ENCODE measurements at places on chromosomes 11 and 22.

DNA sequence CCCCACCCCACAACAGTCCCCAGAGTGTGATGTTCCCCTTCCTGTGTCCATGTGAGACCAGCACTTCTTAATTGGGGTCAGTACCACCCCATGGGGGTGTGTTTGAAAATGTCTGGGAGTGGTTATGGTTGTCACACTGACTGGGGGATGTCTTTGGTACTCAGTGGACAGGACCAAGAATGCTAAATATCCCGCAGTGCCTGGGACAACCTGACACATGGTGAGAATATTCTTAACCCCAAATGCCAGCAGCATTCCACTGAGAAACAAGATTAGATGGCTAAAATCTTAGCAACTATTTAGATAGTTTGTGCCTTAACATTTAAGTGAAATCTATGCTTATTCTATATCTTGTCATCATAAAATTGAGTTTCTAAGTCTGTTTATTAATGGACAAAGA, 177.5 kb upstream of the ZBED5 start:
- DNase-seq = no peak

GRCh38 chr11:93492464-93493251, 50.5 kb downstream of the SMCO4 start:
- DNase-seq = no peak

DNA sequence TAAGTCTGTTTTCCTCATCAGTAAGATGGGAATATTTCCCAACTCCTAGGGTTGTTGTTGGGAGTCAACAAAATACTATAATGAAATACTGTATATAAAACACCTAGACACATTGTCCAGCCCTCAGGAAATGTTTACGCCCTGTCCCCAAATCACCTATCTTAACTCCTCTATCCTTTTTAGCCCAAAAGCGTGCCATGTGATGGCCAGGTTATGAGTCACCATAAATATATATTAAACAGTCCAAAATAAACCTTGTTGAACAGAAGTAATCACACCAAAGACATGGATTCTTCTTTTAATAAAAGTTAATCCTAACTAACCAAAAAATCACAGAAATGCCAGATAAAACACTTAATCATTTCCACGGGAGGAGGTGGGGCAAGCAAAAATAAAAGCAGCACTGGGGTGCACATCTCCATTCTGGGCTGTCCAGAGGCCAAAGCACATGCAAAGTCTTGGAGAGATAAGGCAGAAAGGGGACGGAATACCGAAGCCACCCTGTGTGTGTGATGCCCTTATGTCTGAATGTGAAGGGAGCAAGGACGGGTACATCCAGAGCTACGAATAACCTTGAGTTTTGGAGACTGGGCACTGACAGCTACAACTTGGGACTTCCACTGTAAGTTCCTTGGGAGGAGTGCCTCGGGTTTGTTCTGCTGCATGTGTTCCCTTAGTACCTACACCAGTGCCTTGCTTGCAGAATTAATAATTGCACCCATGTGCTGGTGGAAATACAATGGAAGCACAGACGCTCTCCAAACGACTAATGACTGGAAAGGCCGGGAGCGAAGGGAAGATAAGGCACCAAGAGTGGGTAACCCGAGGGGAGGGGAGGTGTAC, 1.1 kb downstream of the OSBP start:
- DNase-seq = no peak

DNA sequence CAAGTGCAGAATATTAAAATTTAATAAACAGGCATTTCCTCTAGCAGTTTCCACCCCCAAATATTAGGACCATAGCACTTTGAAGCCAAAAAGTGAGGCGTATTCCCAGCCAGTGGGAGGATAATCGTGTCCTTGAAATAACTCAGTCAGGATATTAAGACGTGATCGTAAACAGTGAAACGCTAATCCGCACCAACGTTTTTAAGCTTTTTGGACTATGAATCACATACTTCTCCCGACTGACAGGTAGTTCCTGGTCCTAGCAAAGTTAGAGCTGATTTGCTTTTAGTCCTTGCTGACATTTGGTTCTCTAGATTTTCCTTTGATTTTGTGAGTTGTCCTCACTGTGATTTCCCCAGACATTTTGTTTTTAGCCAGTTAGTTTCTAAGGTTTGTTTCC, 197.1 kb upstream of the ARHGAP20 start:
- no peak for DNase-seq

- no peak for DNase-seq
Measured at GRCh38 chr11:409600-410483, 5.0 kb downstream of the SIGIRR start.

GRCh38 chr22:37353839-37354238, 71.5 kb downstream of the CYTH4 start:
- no peak for DNase-seq

GRCh38 chr22:22948651-22949571, 61.3 kb downstream of the IGLL5 start:
- DNase-seq = no peak

DNA sequence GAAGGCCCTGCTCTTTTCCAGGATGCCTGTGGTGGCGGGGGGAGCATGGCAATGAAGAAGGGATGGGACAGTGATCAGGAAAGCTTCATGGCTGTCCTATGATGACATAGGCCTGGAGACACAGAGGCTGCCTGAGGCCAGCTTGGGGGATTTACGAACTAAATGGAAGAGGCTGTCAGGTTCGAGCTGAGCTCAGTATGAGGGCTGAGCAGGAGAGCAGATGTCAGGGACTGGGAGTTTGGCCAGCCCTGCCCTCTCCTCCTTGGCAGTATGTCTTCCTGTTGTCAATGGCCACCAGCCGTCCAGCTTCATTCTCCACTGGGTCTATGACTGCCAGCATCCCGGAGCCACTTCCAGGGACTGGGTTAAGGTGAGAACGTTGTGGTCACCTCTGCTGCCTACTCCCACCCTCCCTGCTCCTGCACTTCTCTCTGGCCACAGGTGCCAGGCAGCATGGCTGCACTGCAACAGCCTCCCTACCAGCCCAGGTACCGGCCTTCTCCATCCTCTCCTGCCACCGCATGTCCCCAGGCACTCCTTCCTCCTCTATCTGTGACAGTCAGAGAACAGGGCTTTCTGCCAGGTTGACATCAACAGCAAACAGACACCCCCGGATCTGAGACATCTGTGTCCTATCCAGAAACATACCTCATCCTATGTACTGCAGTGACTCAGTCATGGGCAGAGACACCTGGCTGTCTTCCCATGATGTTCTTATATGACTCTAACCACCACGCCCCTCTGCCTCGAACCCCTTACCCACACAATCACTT, 75.1 kb downstream of the KIRREL3 start:
- DNase-seq = no peak

All from stimulated activated CD8-positive, alpha-beta memory T cell treated with anti-CD3 and anti-CD28 coated beads, Interleukin-4, amount 100 ng/mL, for 1 hour (primary cell).